ENCODE measurements at places on chromosomes 4 and X.

- no peak for ATAC-seq
Observed at GRCh38 chr4:126838941-126839679, 793.6 kb upstream of the INTU start.

- peak; percentile 46 for ATAC-seq
Observed at GRCh38 chr4:140790765-140791164, 34.6 kb upstream of the TBC1D9 start.

DNA sequence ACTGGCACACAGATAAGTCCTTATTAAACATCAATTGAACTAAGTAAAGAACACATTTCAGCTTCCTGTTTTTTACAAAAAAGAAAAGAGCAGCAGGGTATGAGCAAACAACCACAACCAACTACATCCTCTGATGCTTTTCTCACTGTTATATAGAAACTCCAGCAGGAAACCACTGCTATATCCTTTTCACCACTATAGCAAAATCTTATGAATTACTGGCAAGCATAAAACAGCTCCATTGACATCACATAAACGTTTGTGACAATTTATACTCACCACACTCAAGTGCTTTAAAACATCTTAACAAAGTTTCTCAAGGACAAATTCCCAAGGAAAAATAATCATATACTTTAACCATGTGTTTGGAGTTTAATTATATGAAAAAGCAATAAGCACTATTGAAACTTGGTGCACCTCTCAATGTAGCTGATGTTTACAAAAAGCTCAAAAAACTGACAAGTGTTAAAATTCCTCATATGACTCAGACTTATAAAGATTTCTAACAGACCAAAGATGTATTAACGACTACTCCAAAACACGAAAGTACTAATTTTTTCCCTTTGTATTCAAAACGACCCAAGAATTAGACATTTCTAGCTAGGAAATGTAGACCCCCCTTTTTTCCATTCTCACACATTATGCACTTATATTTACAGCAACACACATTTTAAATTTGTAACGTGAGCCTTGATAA, 12.9 kb downstream of the GPRIN3 start:
- peak; percentile 62 for ATAC-seq

DNA sequence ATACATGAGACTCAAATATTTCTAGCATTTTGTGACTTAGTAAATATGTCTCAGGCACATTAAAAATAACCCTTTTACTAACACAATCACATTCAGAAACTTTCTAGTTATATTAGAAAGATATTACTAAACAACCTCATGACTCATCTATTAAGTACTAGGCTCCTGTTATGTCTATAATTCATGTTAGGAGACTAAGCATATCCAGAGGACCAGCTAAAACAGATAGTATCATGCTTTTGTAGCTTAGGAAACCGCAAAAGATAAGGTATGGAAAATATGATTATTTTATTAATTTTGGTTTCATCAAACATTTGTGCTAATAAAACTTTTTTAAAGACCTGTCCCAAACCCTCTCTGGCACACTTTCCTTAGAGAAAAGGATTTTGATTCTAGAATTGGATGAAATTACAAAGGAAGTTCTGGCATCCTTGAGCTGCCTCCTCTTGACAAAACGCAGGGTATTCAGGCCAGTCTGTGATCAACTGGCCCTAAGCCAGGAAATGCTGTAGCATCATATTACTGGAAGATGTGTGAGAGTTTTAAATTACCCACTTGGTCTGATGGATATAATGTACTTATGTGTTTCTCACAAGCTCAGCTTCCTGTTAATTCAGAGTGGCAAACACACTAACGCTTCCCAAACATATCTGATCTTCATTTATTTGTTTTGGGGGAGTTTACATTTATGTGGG, 60.4 kb downstream of the NRK start:
- no peak for ATAC-seq

DNA sequence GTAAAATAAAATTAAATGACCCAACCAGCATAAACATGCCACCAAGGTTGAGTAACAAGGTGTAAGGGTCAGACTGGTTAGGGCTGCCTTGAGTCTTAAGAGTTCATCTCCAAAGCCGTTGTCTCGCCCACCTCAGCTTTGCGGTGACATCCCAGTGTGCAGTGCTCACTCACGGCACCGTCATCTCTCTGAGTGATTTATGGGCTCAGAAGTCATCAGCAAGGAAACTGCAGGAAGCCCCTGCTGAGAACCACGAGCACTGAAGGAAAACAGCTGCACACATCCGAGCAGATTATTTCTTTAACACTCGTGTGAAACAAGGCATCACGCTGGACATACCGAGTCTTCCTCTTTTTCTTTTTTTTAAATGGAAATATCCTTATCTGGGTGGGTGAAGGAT, 411.1 kb downstream of the TRIML1 start:
- no peak for ATAC-seq
